HT1080 (cell line): ENCODE measurements at places on chromosomes 16 and 17. TPM values are rescaled to one million over a fixed set of nuclear protein-coding genes. Genes with fewer than 3 reads are reported as not detected.

Gene TENT4B
- total RNA-seq: 8.3 and 11.7 TPM in 2 replicates

Gene ZNF19
- total RNA-seq: 0.87 and 0.90 TPM in 2 replicates

Gene WNT3
- total RNA-seq: 3.2 and 4.1 TPM in 2 replicates

Gene MTMR4
- total RNA-seq: 32.3 and 34.4 TPM in 2 replicates

Gene GRAP
- 0.11 and 0.23 TPM in 2 replicates for total RNA-seq

Gene SOCS1
- total RNA-seq: 1.7 and 2.3 TPM in 2 replicates

Gene KLHL10
- total RNA-seq: not detected in 2 replicates

Gene GJD3
- not detected in 2 replicates for total RNA-seq

Gene FN3KRP
- 22.6 and 32.0 TPM in 2 replicates for total RNA-seq

Gene LPO
- 0.05 TPM in 1 of 2 replicates, not detected in the other for total RNA-seq

Gene HLF
- 0.02 TPM in 1 of 2 replicates, not detected in the other for total RNA-seq

Gene CCL7
- not detected in 2 replicates for total RNA-seq

Gene MRPL10
- total RNA-seq: 124 and 154 TPM in 2 replicates

Gene NRN1L
- total RNA-seq: not detected in 2 replicates

GRCh38 chr17:75685499-75685898, 18.4 kb downstream of the SAP30BP start:
- no peak for DNase-seq

GRCh38 chr16:25010542-25010941, 4.6 kb downstream of the ARHGAP17 start:
- DNase-seq: no peak

GRCh38 chr16:75687361-75687760, 10.6 kb upstream of the CPHXL2 start:
- no peak for DNase-seq

GRCh38 chr17:38958756-38959155, 8.4 kb downstream of the FBXO47 start:
- no peak for DNase-seq

DNA sequence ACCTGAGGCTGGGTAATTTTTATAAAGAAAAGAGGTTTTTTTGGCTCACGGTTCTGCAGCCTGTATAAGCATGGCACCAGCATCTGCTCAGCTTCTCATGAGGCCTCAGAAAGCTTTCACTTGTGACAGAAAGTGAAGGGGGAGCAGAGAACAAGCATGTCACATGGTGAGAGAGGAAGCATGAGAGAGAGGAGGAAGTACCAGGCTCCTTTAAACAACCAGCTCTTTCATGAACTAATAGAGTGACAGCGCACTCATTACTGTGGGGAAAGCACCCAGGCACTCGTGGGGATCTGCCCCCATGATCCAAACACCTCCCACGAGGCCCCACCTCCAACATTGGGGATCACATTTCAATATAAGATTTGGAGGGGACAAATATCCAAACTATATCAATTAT, 86.8 kb downstream of the USP32 start:
- peak; percentile 32 for DNase-seq

DNA sequence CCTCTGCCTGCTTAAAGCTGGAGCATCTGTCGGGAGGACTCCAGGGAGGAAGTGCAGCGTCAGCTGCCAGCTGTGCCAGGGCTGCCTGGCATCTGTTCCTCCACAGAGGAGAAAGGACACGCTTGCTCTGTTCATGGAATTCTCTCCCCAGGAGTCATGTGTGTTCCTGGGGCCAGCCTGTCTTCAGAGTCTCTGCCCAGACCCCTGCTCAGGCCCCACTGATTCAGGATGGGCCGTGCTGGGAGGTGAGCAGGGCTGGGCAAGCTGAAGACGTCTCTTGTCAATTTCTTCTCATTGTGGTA, 24.2 kb downstream of the CRISPLD2 start:
- DNase-seq: no peak

- no peak for DNase-seq
Measured at GRCh38 chr17:50129728-50130558, at the start of gene SAMD14. Gene SAMD14 (minus strand): TSS chr17:50130160. CDS start chr17:50124959, 5,201 bp downstream.

DNA sequence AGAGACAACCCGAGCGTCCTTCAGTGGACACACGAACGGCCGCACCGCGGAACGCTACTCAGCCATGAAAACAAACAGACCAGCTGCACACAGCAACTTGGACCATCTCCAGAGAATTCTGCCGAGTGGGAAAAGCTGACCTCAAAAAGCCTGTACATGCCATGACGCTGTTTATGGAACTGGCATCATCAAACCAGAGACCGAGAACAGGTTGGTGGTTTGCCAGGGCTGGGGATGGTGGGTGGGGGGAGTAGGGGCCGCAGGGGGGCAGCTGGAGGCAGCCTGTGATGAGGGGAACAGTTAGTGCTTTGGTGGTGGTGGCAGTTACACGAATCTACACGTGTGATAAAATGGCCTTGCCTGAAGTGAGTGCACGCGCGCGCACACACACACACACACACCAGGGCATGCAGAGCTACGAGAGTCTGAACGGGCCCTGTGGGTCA, 169.8 kb downstream of the LAT start:
- no peak for DNase-seq

GRCh38 chr17:72467841-72468653, 347.2 kb downstream of the SOX9 start:
- no peak for DNase-seq

- DNase-seq: no peak
Measured at GRCh38 chr17:80703142-80703478, 158.5 kb downstream of the RPTOR start.

DNA sequence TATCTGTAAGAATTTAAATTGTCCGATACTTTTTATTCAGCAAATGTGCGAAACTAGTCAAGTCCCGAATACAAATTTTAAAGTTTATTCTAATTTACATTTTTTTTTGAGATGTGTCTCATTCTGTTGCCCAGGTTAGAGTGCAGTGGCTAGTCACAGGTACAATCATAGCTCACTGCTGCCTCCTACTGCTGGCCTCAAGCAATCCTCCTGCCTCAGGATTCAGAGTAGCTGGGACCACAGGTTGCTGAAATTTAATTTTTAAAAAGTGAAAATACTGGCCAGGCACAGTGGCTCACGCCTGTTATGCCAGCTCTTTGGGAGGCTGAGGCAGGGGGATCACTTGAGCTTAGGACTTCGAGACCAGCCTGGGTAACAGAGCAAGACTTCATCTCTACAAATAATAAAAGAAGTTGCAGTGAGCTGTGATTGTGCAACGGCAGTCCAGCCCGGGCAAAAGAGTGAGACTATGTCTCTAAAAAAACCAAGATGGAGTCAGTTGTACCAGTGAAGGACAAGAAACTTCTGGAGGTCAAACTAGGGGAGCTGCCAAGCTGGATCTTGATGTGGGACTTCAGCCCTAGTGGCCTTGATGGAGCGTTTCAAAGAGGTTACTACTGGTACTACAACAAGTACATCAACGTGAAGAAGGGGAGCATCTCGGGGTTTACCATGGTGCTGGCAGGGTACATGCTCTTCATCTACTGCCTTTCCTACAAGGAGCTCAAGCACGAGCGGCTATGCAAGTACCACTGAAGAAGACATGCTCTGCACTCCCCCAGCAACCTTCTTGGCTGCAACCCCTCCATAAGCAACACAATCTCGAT, 5.6 kb downstream of the POLG2 start:
- DNase-seq: peak; percentile 45

GRCh38 chr16:85308611-85309540, 196.6 kb upstream of the CIBAR2 start:
- no peak for DNase-seq

- DNase-seq: no peak
Measured at GRCh38 chr17:81365148-81365600, 30.1 kb upstream of the BAHCC1 start.

- no peak for DNase-seq
Measured at GRCh38 chr16:4081521-4082021, 34.7 kb downstream of the ADCY9 start.

DNA sequence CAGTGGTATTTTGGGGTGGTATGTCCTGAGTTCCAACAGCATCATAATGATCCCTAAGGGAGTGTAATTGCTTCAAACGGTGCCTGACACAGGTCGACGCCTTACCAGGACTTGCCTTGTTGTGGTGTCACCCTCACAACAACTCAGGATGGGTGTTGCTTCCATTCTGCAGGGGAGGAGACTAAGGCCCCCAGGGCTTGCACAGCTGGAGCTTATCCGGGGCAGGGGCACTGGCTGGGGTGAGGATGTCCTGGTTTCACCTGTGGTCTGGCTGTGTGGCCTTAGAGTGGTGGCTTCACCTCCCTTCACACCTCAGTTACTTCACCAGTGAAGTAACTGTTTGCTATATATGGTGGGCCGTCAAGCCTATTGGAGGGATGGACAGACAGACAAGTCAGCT, 23.3 kb downstream of the LLGL2 start:
- DNase-seq: no peak

- DNase-seq: no peak
Measured at GRCh38 chr17:41734949-41735313, 488 bp upstream of the HAP1 start.

DNA sequence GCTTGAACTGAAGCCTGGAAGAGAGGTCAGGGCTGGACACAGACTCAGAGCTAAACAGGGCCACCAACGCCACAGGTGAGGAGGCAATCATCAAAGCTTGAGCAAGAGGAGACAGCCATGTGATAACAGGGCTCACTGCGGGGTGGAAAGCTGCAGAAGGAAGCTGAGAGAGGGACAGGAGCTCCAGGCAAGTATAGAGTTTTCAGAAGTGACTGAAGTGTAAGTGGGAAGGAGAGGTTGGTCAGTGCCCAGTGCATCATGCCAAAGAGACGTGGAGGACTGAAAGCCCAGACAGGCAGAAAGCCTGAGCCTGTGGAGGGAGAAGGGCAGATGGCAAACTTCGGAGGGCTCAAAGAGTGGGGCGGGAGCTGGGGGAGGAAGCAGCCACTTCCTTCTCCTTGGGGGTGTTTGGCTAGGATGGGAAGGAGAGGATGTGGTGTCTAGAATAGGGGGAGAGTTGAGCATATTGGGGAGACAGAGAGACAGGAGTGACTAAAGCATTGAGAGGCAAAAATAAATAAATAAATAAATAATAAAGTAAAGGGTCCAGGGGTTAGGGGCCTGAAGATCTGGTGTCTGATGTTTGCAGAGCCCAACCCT, 2.6 kb downstream of the KIFC3 start:
- DNase-seq: no peak

DNA sequence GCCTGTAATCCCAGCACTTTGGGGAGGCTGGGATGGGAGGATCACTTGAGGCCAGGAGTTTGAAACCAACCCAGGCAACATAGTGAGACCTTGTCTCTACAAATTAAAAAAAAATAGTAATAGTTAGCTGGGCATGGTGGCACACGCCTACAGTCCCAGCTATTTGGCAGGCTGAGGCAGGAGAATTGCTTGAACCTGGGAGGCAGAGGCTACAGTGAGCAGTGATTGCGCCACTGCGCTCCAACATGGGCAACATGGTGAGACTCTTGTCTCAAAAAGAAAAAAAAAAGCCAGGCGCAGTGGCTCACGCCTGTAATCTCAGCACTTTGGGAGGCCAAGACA, 56.9 kb upstream of the MRTFB start:
- no peak for DNase-seq

- peak; percentile 18 for DNase-seq
Measured at GRCh38 chr17:17985555-17985954, 12.9 kb downstream of the DRC3 start.

DNA sequence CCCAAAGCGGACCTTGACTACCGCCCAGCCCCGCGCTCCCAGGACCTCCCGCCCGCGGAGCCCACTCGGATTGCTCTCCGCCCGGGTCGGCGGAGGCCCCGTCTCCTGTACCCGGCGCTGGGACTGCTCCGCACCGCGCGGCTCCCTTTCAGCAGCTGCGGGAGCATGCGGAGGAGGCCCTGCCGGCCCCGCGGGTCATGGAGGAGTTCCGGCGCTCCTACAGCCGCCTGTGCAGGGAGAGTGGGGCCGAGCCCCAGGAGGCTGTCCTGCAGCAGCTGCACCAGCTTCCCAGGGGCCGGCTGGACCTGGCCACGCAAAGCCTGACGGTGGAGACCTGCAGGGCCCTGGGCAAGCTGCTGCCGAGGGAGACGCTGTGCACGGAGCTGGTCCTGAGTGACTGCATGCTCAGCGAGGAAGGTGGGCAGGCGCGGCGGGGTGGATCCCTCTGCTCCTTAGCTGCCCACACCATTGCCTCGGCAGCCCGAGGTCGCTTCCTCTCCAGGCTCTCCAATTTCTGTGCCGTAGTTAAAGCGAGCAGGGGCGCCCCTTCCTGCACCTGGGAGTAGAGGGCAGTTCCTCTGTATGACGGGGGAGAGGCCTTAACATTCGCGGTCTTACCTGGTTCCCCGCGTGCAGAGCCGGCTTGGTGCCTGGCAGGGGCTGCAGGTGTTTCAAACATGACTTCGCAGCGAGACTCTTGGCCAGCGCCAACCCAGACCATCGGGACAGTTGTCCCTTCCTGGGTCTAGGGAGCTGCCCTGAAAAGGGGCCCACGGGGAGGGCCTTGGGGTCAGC, 539 bp downstream of the LRRC45 start:
- no peak for DNase-seq

DNA sequence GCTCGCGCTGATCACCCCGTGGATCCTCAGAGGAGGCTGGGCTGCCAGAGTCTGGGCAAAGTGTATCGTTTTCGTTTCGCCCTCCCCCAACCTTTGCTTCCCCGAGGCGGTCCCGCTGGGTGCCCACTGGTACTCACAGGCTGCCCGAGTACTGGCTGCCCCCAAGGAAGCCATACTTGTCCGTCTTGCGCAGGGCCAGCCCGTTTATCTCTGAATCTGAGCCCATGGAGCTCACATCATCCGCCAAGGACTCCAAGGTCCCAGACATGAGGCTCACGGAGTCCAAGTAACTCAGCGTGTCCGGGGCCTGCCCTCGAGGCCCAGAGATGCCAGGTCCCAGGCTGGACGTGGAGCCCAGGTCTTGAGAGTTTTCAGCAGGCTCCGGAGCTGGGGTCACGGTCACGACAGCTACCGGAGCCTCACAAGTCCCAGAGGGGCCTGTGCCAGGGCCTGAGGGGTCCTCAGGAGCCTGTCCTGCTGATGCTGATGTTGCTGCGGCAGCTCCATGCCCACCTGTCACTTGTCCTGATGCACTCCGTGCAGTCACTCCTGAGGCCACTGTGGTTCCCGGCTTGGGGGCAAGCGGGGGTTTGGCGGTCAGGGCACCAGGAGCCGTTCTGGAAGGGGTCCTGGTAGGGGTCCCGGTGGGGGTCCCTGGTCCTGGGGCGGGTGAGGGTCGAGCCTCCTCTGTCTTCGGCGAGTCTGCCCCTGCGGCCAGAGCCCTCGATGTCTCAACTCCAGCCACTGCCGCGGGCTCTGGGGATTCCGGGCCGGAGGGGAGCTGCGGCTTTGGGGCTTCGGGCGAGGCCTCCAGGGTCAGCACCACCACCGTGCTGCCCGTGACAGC, 980 bp downstream of the TBC1D10B start:
- DNase-seq: no peak

DNA sequence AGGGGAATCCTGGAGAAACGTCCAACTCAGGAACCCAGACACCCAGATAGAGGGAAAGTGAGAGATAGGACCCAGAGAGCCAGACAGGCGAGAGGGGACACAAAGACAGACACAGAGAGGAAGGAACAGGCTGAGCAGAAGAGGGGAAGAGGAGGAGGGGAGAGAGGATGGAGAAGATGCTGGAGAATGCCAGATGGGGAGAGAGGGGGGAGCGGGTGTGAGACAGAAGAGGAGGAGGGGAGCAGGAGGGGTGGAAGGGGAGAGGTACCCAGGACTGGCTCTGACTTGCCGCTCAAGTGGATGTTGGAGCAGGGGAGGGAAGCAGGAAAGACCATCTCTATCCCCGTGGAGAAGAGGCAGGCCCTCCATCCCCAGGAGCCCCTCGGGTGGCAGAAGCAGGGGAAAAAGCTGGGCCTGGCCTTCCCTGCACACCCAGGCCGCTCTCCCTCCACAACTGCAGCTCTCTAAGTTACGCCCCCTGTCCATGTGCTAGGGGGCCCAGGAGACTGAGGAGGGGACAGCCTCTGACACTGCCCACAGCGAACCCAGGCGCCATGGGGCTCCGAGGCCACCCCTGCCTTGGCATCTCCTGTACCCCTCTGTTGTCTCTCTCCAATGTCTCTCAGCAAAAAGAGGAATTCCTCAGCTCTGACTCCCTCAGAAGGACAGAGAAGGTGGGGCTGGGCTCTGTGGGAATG, 4.8 kb downstream of the PPP1R9B start:
- no peak for DNase-seq
